A549 treated with CORT108297 at 1 μM for 4 hours (cell line): ENCODE measurements at places on chromosomes 5 and 9. TPM values are rescaled to one million over a fixed set of nuclear protein-coding genes. Genes with fewer than 3 reads are reported as not detected.

INSL4 gene
- 14.2 to 17.2 TPM (median 16.6 TPM) in 5 replicates for total RNA-seq

FAT2 gene
- total RNA-seq = 0.01 to 0.02 TPM (median 0.01 TPM) in 3 of 5 replicates, not detected in the others

ADCY2 gene
- total RNA-seq = not detected in 5 replicates

TARS1 gene
- 130 to 186 TPM (median 141 TPM) in 5 replicates for total RNA-seq

ORM1 gene
- not detected in 5 replicates for total RNA-seq

FBP2 gene
- not detected in 5 replicates for total RNA-seq

SLC6A7 gene
- 0.02 to 0.05 TPM (median 0.03 TPM) in 4 of 5 replicates, not detected in the other for total RNA-seq

EFNA5 gene
- 17.4 to 22.3 TPM (median 21.0 TPM) in 5 replicates for total RNA-seq

BARX1 gene
- 8.0 to 13.1 TPM (median 11.4 TPM) in 5 replicates for total RNA-seq

LHFPL2 gene
- total RNA-seq = 46.8 to 64.0 TPM (median 57.3 TPM) in 5 replicates

EPB41L4A gene
- total RNA-seq = 1.4 to 1.9 TPM (median 1.7 TPM) in 5 replicates

OTP gene
- 0.03 to 0.09 TPM (median 0.06 TPM) in 5 replicates for total RNA-seq

CCL27 gene
- total RNA-seq = 0.15 to 0.21 TPM (median 0.16 TPM) in 3 of 5 replicates, not detected in the others

ENHO gene
- total RNA-seq = 0.82 to 2.8 TPM (median 2.4 TPM) in 5 replicates

STX17 gene
- 7.0 to 10.5 TPM (median 9.3 TPM) in 5 replicates for total RNA-seq

TLX3 gene
- not detected in 5 replicates for total RNA-seq

ESM1 gene
- 0.06 TPM in 1 of 5 replicates, not detected in the others for total RNA-seq

SPINK1 gene
- 0.28 to 1.3 TPM (median 0.58 TPM) in 5 replicates for total RNA-seq

RHOBTB3 gene
- total RNA-seq = 6.0 to 8.7 TPM (median 8.1 TPM) in 5 replicates

SPINK6 gene
- total RNA-seq = 0.21 to 0.65 TPM (median 0.29 TPM) in 4 of 5 replicates, not detected in the other

MOB3B gene
- total RNA-seq = 6.6 to 8.7 TPM (median 7.1 TPM) in 5 replicates

KIF12 gene
- total RNA-seq = 1.5 to 3.5 TPM (median 2.3 TPM) in 5 replicates

PCDHGA10 gene
- 0.01 to 0.02 TPM (median 0.02 TPM) in 3 of 5 replicates, not detected in the others for total RNA-seq

ZFP62 gene
- total RNA-seq = 8.9 to 11.0 TPM (median 9.7 TPM) in 5 replicates

WNT8A gene
- total RNA-seq = not detected in 5 replicates

ALDOB gene
- total RNA-seq = not detected in 5 replicates

ZFP2 gene
- 0.02 TPM in 1 of 5 replicates, not detected in the others for total RNA-seq

FGF18 gene
- total RNA-seq = 0.46 to 0.62 TPM (median 0.55 TPM) in 5 replicates

GCNT1 gene
- 2.4 to 4.3 TPM (median 3.0 TPM) in 5 replicates for total RNA-seq

RALGPS1 gene
- 1.8 to 2.6 TPM (median 2.5 TPM) in 5 replicates for total RNA-seq

FBP1 gene
- 0.24 TPM in 1 of 5 replicates, not detected in the others for total RNA-seq

LECT2 gene
- total RNA-seq = not detected in 5 replicates

ZDHHC12 gene
- total RNA-seq = 60.2 to 98.7 TPM (median 96.0 TPM) in 5 replicates

TUBB4B gene
- total RNA-seq = 616 to 807 TPM (median 766 TPM) in 5 replicates

IGFBPL1 gene
- 2.2 to 2.8 TPM (median 2.5 TPM) in 5 replicates for total RNA-seq

RGMB gene
- total RNA-seq = 5.9 to 9.0 TPM (median 7.7 TPM) in 5 replicates

STC2 gene
- total RNA-seq = 49.1 to 58.7 TPM (median 56.3 TPM) in 5 replicates

GPX3 gene
- 14.1 to 19.8 TPM (median 17.1 TPM) in 5 replicates for total RNA-seq

LCN2 gene
- 2.8 to 6.5 TPM (median 3.4 TPM) in 5 replicates for total RNA-seq

PPP1R26 gene
- total RNA-seq = 15.6 to 21.1 TPM (median 20.0 TPM) in 5 replicates

GRM6 gene
- not detected in 5 replicates for total RNA-seq

SUSD3 gene
- total RNA-seq = 0.23 to 0.70 TPM (median 0.66 TPM) in 5 replicates
